Caki2 (cell line): ENCODE measurements at places on chromosomes 7 and 10. TPM values are rescaled to one million over a fixed set of nuclear protein-coding genes. Genes with fewer than 3 reads are reported as not detected.
A peak's percentile ranks its signal among the peaks of the same experiment; 100 is the strongest.

Gene ICA1
- 2.1 and 12.5 TPM in 2 replicates for total RNA-seq

GRCh38 chr7:99551767-99552463 lies at the start of gene FAM200A:
Gene FAM200A (minus strand): TSS chr7:99552114. CDS start chr7:99548407, 3,707 bp downstream.
- DNase-seq: peak; percentile 68

- DNase-seq: no peak
Observed at GRCh38 chr10:45308707-45309106, 6.7 kb downstream of the OR13A1 start.

Gene TEX47
- not detected in 2 replicates for total RNA-seq

- DNase-seq: no peak
Observed at GRCh38 chr7:127189074-127189473, 63.7 kb downstream of the GRM8 start.

GRCh38 chr7:156764016-156764669 lies 123.6 kb downstream of the RNF32 start:
- DNase-seq: peak; percentile 32

Gene ZNF503
- total RNA-seq: 11.6 and 16.2 TPM in 2 replicates

Gene GIGYF1
- total RNA-seq: 9.6 and 10.6 TPM in 2 replicates

DNA sequence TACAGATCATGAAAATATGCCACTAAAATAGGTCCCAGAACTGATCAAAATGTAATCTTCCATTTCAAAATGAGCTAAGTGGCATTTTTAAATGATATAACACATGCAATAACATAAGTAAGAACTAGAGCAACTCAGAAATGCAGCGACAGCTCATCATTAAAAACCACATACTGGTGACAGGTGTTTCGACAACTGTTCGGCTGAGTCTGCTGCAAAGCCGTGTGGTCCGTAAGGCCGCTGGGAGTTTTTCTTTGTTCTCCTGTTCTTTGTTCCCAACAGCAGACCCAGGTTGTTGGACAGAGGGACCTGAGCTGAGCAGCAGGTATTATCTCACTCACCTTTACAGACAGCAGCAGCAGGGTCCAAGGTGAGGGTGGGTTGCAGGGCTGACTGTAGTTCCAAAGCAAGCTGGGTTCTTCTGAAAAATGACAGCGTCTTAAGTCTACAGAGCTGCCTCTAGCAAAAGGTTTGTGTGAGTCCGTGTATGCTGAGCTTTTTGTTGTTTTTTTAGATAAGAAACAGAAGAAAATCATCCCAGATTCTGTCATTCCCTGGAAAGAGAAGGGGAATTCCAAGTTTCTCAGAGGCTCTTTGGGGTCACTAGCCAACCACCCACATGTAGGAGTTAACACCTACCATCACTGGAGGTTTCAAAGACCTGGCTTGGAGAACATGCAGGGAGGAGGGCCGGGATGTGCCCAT lies 45.4 kb upstream of the MACROH2A2 start:
- DNase-seq: no peak
